Right ventricle myocardium superior (tissue), 1 donor: ENCODE measurements at places on chromosomes 12 and 14. TPM values are rescaled to one million over a fixed set of nuclear protein-coding genes. Genes with fewer than 3 reads are reported as not detected.
A peak's percentile ranks its signal among the peaks of the same experiment; 100 is the strongest.

The NID2 gene
- total RNA-seq, result 39.5 TPM

The SERPINA1 gene
- 5.0 TPM for total RNA-seq

The MYF6 gene
- total RNA-seq, result not detected

The PLEKHD1 gene
- 0.22 TPM for total RNA-seq

The NKX2-1 gene
- total RNA-seq, result not detected

DNA sequence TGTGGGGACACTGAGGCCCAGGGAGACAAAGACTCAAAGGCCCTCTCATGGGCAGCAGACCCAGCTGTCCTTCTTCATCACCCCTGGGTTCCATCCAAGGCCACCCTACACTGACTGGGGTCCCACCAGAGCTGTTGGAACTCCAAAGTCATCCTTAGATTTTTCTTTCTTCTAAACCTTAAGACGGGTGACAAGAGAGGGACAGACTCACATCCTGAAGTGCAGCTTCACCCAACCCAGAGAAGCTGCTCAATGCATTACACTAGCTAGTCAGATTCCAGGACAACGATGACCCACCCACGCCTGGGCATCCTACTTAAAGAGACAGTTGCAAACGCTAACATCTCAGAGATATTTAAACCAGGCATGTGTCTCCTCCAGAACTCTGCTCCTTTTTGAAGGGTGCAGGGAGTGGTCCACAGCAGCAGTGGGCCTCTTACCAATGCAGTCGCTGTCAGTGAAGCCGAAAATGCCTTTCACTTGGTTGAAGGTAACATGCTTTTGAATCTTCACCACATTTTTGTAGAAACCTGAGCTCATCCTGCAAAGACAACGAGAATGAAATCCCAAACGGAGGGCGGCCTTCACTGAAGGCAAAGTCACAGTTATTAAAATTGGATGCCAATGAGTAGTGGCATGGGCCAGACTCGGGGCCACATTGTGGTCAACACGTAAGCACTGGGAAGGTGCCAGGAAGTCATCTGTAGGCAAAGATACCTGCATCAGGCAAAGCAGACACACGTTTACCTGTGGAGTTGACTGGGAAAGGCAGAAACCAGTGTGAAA lies 23.4 kb downstream of the SLC25A47 start:
- DNase-seq, result no peak

DNA sequence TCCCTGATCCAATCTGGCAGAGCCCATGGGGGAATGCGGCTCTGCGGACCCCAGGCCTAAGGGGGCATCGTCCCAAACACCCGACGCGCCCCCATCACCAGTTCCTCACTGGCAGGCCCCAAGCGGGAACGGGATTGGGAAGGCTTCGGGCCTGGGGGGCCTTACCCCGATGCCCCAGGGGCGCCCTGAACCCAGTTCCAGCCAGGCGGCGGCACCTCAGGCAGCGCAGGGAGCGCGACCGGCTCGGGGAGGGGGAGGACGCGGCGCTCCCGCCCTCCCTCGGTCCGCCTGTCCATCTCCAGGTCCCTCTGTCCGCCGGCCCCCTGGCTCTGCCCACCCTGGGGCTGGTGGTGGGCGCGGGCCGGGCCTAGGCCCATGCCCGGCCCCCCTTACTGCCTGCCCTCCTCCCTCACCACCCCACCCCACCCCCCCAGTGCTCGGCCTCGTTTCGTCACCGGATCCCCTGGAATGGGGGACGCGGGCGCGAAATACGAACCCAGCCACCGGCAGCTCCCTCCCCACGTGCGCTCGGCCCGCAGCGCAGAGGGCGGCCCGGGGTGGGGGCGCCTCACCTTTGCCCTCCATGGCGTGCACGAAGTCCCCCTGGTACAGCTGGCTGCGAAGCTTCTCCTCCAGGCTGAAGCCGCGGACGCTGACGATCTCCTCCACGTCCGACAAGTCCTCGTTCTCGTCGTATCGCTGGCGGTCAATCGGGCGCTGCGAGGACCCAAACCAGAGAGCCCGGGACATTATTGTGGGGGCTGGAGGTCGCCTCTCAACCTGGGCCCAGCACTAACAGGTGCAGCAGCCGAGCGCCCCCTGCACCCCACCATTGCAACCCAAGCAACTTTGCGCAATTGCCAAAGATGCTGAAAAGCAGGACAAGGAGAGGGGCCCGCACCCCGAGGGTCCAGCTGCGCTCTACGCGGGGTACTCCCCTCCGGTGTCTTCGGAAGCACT lies 2.3 kb downstream of the KDM2B start:
- peak; percentile 48 for DNase-seq

GRCh38 chr14:96376093-96376492 lies 12.8 kb downstream of the GSKIP start:
- no peak for DNase-seq

DNA sequence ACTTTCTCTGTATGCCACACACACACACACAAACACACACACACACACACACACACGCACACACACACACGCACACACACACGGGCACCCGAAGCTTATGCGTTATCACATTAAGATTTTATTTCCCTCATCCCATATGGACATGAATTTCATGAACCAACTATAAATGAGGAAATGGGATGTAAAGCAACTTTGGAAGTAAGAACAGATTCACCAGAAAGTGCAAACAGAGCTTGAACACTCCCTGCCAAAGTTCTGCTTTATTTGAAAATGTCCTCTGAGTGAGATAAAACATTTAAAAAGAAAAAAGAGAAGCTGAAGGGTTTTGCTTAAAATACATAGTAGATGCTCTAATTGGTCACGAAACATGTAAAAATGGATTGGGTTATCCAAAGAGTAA lies 90.4 kb upstream of the OTX2 start:
- no peak for DNase-seq

- DNase-seq, result no peak
Observed at GRCh38 chr12:26514364-26514763, 318.6 kb downstream of the ITPR2 start.

GRCh38 chr12:3352230-3352629 lies 138.8 kb upstream of the PRMT8 start:
- no peak for DNase-seq

- no peak for DNase-seq
Observed at GRCh38 chr12:114093520-114093919, 127.4 kb upstream of the RBM19 start.

DNA sequence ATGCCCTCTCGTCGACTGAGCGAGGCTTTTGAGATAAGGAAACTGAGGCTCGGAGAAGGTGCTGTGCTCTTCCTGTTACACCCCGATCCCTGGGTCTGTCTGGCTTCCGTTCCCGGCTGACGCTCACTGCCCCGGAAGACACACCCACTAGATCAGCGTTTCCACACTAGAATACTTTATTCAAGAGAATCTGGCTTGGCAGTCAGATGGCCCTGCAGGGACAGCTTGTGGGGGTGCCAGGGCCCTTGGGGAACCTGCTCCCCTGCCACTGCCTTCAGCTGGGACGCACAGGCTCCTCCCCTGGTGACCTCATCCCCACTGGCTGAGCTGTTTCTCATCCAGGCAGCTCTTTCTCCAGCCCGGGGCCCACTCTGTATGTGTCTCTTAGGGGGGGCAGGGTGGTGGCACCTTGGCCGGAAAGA lies 13.7 kb downstream of the PGF start:
- peak; percentile 83 for DNase-seq

- no peak for DNase-seq
Observed at GRCh38 chr14:30214461-30215090, 286.9 kb upstream of the PRKD1 start.

DNA sequence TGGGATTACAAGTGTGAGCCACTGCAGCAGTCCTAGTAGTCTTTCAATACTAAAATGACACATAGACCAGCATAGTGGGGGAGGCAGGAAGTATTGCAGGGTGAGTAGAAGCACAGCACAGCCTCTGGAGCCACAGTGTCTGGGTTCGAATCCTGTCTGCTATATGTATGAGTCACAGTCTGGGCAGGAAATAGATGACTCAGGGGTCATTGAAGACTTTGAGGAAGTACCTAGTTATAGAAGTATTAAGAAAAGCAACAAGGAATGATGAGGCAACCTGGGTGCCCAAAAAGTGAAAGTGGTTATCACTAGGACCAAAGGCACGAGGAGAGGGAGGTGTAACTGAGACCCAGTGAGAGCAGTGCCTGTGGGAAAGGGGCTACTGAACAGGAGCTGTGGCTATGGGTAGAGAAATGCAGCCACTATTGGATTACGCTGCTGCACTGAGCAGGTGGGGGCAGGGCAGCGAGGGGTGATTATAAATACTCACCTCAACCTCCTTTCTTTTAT lies 124.0 kb downstream of the PDE3A start:
- no peak for DNase-seq

DNA sequence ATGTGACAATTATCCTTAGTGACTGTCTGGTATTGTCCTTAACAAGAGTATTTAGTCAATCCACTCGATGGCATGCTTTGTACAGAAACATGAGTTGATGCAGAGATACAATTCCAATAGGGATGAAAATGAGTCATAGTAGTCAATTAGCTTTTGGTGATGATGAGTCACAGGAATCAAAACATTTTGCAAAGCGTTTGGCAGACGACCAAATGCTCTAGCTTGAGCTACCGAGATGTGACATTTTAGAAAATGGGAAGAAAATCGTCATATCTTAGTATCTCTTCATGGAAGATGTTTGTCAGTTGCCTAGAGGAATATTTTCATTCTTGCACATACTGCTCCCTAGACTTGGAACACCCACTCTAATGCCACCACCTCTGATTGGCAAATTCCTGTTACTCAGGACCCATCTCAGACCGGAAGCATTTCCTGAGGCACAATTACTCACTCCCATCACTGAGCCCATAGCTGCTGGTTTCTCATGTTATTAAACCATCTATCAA lies 95.0 kb downstream of the LMNTD1 start:
- no peak for DNase-seq

DNA sequence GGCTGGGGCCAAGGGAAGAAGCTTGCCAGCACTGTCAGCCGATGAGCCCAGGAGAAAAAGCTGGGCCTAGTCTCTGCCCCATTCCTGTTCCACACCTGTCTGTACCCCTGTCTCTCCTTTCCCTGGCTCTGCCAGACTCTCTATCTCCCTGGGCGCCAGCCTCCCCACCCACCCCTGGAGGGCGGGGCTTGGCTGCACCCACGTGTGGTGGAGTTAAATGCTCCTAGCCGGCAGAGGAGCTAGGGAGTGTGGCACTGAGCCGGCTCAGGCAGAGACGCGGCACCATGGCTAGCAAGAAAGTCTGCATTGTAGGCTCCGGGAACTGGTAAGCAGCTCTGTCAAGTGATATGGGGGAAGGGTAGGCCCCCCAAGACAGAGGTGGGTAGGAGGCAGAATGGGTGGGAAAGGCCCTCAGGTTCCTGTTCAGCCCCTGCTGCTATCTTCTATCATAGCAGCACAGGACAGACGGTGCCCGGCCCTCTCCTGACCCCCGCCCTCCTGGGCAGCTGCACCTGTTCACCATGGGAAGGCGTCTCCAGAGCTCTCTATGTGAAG lies at the start of gene GPD1:
Gene GPD1 (plus strand): TSS at position 242 of the 555 bp plus-strand sequence. CDS start 43 bp downstream, at position 285.
- peak; percentile 83 for DNase-seq

DNA sequence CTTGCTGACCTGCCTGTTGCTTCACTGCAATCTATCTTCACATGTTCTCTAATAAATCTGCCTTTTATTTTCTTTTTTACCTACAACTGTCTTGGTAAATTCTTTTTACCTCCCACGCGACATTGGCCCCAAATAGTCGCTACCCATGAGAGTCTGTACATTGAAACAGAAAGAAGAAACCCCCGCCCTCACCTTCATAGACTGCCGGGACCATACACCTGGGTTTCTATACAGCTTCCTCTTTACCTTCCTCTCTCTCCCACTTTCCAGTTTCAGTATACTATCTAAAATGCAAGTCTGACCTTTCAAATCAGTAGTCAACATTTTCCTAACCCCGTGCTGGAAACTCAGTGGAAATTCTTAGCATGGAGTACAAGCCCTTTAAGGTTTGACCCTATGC lies 4.8 kb downstream of the SLC8A3 start:
- no peak for DNase-seq

DNA sequence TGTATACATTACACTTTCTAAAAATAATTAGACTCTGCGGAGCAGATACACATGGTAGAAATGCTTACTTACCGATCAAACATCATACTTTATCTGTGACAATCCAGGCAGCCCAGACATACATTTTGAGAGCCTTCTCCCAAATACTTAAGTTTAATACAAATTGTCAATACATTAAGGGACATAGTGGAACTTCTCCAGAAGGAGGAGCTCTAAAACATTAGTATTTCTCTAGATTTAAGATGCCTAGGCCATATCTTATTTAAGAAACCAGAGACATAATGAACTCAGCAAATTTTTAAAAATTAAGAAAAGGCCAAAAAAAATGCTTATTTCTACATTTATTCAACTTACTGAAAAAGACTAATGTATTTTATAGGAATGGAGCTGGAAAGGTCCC lies 16.1 kb downstream of the ACSM4 start:
- no peak for DNase-seq

- no peak for DNase-seq
Observed at GRCh38 chr12:100295764-100296555, 29.0 kb downstream of the SCYL2 start.

- DNase-seq, result no peak
Observed at GRCh38 chr12:49548822-49549648, 10.2 kb downstream of the KCNH3 start.

DNA sequence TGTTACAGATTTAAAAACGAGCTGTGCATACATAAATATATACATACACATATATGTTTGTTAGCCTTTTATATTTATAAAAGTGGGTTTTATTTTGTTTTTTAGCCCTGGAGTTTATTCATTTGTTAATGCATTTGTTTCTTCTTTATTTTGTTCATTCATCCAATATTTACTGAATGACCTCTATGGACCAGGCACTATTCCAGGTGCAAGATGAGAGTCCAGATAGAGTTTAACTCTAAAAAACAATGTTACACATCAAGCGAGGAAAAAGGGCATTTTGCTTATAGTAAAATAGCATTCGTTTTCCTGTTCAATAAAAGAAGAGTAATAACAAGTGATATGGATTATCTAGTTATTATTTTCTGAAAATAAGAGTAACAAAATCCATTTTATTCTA lies 14.2 kb downstream of the ACSS3 start:
- no peak for DNase-seq

- no peak for DNase-seq
Observed at GRCh38 chr12:4443616-4444015, 2.0 kb downstream of the FGF6 start.

DNA sequence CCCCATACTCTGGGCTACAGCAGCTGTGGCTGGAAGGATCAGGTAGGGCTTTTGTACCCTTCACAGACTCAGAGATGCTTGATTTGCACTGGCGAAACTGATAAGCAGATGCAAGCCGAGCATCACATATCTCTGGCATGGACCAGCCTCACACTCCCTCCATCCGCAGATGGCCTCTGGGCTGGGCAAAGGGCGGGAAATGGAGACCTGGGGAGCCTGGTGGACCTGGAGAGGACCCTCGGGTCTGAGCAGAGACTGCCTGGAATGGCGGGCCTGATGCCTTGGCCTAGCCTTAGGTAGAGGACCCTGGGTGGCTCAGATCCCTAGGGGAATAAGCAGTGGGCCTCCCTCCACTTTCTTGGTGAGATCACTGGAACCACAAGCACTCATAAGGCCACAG lies 53.2 kb downstream of the GALNT16 start:
- no peak for DNase-seq

GRCh38 chr12:58651850-58652249 lies 268.5 kb downstream of the LRIG3 start:
- no peak for DNase-seq

DNA sequence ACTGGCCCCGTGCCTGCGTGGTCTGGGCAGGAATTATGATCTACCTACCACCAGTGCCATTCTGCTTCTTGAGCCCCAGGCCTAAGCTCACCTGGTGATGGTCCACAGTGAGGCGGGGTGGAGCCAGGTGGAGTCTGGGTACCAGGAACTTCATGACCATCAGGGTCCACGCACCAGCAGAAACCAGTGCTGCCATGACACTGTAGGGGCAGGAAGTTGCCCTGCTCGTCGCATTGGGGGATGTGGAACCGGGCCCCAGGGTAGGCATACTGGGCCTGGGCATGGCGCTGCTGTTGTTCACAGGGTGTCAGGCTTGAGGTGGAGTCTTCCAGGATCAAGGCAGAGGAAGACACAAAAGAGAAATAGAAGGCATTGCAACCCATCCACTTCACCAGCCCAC lies 29.6 kb downstream of the RTRAF start:
- DNase-seq, result no peak
